Calu3 (cell line): ENCODE measurements at places on chromosomes 3 and 15.

DNA sequence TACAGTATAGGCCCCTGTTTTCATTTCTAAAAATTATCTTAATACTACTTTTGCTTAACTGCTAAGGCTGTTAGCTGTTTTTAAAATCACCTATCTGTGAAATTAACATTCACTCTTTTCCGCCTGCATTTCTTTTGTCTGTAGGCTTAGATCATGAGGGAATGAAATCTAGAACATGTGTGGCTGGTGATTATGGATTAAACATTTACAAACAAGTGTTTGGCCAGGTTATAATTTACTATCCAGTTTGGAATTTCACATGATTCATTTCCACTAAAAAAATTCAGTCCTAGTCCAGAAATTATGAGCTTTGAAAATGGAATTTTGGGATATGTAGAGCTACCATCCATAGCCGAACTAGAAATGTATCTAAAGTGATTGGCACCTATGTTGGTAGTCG, 39.1 kb downstream of the GOLM2 start:
- H3K4me1 ChIP-seq = no peaks in the 10 kb centered on the region
- H3K27ac ChIP-seq = no peak overlapping the region
- no peaks in the 10 kb centered on the region for H3K27me3 ChIP-seq
- H3K36me3 ChIP-seq = no peaks in the 10 kb centered on the region

DNA sequence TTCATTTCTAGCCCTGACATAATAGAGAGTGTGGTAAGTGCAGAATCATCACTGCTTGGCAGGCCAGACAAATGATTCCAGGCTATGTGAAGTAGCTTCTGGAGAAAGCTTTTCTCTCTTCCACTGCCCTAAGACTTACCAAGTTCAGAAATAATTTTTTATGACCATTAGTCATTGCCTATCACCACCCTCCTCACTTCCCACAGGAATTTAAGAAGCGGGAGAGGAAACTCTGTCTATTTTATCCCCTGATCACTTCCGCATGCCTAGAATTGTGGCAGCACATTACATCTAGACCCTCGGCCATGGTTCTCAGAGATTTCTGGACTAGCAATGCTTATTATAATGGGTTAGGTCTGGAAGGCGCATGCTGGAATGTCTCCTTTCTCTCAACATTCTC, 397.8 kb upstream of the NR2F2 start:
- no peaks in the 10 kb centered on the region for H3K27me3 ChIP-seq
- no peaks in the 10 kb centered on the region for H3K36me3 ChIP-seq
- no peak overlapping the region for H3K4me3 ChIP-seq
- no peak overlapping the region for H3K27ac ChIP-seq
- DNase-seq = no peak
- no peaks in the 10 kb centered on the region for H3K4me1 ChIP-seq

DNA sequence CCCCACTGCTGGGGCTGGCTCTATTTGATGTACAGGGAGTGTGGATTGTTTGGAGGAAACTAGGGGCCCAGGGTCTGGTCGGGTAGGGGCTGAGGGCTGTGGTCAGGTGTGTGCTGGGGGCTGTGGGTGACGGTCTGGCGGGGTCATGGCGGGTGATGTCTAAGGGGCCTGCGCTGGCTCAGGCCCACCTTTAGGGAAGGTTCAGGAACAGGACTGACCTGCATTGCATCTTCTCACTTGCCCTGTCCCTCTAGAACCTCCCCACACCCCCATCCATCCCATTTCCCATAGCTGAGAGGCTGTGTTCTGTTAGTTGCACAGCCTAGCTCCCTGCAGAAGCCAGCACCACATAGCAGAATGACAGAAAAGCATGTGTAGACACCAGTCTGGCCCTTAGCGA, 39.1 kb downstream of the SCN5A start:
- H3K4me1 ChIP-seq = no peaks in the 10 kb centered on the region
- DNase-seq = no peak
- H3K4me3 ChIP-seq = no peak overlapping the region

- no peak overlapping the region for H3K27ac ChIP-seq
- H3K4me1 ChIP-seq = no peaks in the 10 kb centered on the region
- no peak overlapping the region for H3K4me3 ChIP-seq
- no peak for DNase-seq
- H3K36me3 ChIP-seq = no peaks in the 10 kb centered on the region
- no peaks in the 10 kb centered on the region for H3K27me3 ChIP-seq
Measured at GRCh38 chr3:36893137-36893557, 51.7 kb downstream of the TRANK1 start.

- H3K27ac ChIP-seq = peak overlapping the region; percentile 72
- no peak for DNase-seq
- peaks cover 8% of the 10 kb centered on the region for H3K4me1 ChIP-seq
- H3K27me3 ChIP-seq = no peaks in the 10 kb centered on the region
- peaks cover 20% of the 10 kb centered on the region for H3K36me3 ChIP-seq
Measured at GRCh38 chr15:37109168-37109871, 9.0 kb upstream of the MEIS2 start.

DNA sequence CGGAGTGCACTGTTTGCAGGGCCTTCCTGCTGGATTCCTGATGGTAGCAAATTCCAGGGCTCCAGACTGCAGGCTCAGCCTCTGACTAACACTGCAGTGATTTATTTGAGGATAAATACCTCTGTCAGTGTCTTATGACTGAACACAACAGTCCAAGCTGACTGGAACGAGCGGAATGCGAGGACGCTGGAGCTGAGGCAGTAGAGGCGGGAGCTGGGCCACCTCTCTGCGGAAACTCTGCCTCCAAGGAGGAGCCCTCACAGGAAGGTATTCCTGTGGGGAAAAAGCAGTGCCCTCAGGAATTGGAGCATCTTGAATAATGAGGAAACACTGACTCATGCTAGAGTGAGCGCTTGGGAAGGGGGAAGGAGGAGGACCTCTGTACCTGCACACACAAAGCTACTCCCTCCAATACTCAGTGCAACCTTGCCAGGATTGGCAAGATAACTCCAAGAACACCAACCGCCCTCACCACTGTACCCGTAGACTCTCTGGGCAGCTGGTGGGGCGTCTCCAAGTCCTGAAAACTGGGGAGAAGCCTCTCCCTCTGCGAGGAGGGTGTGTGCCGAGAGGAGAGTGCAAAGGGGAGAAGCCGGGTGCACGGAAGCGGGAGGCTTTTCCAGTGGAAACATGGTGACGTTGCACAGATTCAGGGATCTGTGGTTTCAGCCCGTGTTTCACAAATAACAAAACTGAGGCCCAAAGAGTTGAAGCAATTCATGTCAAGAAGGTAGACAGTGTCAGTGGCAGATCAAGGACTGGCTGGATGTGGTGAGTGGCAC, 43.0 kb downstream of the VGLL4 start:
- H3K4me1 ChIP-seq = peaks cover 13% of the 10 kb centered on the region
- H3K36me3 ChIP-seq = peaks cover 6% of the 10 kb centered on the region
- no peak overlapping the region for H3K4me3 ChIP-seq
- DNase-seq = no peak
- H3K27me3 ChIP-seq = no peaks in the 10 kb centered on the region

GRCh38 chr3:71680603-71681002, 44.6 kb downstream of the EIF4E3 start:
- no peaks in the 10 kb centered on the region for H3K36me3 ChIP-seq
- H3K4me1 ChIP-seq = peaks cover 9% of the 10 kb centered on the region
- no peak for DNase-seq
- H3K27me3 ChIP-seq = no peaks in the 10 kb centered on the region
- H3K4me3 ChIP-seq = no peak overlapping the region
- H3K27ac ChIP-seq = no peak overlapping the region

GRCh38 chr3:28575100-28575745, 226.6 kb upstream of the AZI2 start:
- no peak for DNase-seq
- H3K27ac ChIP-seq = no peak overlapping the region
- H3K36me3 ChIP-seq = no peaks in the 10 kb centered on the region

GRCh38 chr15:50166216-50166615, 15.8 kb upstream of the SLC27A2 start:
- peaks cover 12% of the 10 kb centered on the region for H3K4me1 ChIP-seq
- no peaks in the 10 kb centered on the region for H3K36me3 ChIP-seq
- no peak overlapping the region for H3K27ac ChIP-seq
- no peak for DNase-seq

- DNase-seq = no peak
- no peaks in the 10 kb centered on the region for H3K36me3 ChIP-seq
- peaks cover 57% of the 10 kb centered on the region for H3K27me3 ChIP-seq
- no peak overlapping the region for H3K4me3 ChIP-seq
Measured at GRCh38 chr3:42700366-42701288, 2.0 kb downstream of the HHATL start.

- no peak within 1 kb of the TSS for H3K27ac ChIP-seq
- no peak for DNase-seq
- H3K4me3 ChIP-seq = no peak within 1 kb of the TSS
- H3K27me3 ChIP-seq = peaks cover 13% of the 10 kb centered on the region
- no peaks in the 10 kb centered on the region for H3K4me1 ChIP-seq
Measured at GRCh38 chr3:46717447-46718231, at the start of gene PRSS50. TSS of gene PRSS50 (minus strand) at chr3:46717869. CDS start at chr3:46717824, 45 bp downstream.

- H3K4me1 ChIP-seq = peaks cover 30% of the 10 kb centered on the region
- H3K27me3 ChIP-seq = no peaks in the 10 kb centered on the region
- H3K27ac ChIP-seq = no peak overlapping the region
- DNase-seq = no peak
Measured at GRCh38 chr15:88651971-88652370, 13.2 kb downstream of the ISG20 start.

DNA sequence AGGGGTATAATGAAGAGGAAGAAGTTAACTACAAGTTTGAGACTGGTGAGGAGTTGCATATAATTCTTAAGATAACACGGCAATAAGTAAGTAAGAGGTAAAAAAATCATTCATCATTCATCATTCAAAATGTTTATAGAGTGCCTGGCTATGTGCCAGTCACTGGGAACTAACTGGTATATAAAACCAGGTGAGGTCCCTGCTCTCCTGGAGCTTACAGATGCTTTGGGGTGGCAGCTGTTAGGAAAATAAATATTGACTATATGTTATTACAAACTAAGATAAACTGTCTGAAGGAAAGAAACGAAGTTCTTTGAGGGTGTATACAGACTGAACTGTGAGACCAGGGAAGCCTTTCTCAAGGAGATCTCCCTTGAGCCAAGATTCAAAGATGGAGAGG, 2.9 kb downstream of the CASR start:
- no peak overlapping the region for H3K27ac ChIP-seq
- DNase-seq = no peak
- H3K4me1 ChIP-seq = peaks cover 58% of the 10 kb centered on the region
- H3K36me3 ChIP-seq = peaks cover 10% of the 10 kb centered on the region

DNA sequence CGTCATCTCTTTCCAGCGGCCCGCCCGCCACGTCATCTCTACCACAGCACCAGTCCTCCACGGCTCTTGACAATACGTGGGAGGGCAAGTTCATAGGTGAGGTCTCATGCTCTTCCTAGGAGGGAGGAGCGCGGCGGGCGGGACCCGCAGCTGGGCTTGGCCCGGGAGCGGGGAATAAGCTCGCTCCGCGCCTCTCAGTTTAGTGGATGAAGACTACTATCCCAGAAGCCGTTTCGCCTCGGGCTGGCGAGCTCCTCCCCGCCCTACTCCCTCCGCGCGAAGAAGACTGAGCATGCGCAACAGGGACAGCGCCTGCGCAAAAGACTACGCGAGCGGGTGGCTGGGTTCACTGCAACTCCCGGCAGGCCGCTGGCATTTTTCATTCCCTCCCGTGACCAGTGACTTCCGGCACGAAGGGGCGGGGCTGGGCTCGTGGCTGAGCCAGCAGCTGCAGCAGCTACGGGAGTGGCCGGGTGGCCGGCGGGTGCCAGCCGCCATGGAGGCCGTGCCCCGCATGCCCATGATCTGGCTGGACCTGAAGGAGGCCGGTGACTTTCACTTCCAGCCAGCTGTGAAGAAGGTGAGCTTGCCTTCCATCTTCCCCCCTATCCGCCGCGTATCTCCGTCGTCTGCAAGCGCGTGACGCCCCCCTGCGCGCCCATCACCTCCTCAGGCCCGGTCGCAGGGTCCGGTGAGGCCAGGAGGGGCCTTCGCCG, at the start of gene PTPN23:
Gene PTPN23 (plus strand): TSS at position 421 of the 716 bp plus-strand sequence. CDS start 76 bp downstream, at position 497.
- no peaks in the 10 kb centered on the region for H3K27me3 ChIP-seq
- peak within 1 kb of the TSS; percentile 99 for H3K27ac ChIP-seq
- peak; percentile 98 for DNase-seq
- peaks cover 50% of the 10 kb centered on the region for H3K4me1 ChIP-seq

GRCh38 chr3:195811756-195812155, at the start of gene MUC4:
TSS of gene MUC4 (minus strand) at chr3:195811929. CDS start at chr3:195811817, 112 bp downstream.
- H3K27ac ChIP-seq = no peak within 1 kb of the TSS
- no peak for DNase-seq
- no peaks in the 10 kb centered on the region for H3K36me3 ChIP-seq
- peaks cover 19% of the 10 kb centered on the region for H3K4me1 ChIP-seq

DNA sequence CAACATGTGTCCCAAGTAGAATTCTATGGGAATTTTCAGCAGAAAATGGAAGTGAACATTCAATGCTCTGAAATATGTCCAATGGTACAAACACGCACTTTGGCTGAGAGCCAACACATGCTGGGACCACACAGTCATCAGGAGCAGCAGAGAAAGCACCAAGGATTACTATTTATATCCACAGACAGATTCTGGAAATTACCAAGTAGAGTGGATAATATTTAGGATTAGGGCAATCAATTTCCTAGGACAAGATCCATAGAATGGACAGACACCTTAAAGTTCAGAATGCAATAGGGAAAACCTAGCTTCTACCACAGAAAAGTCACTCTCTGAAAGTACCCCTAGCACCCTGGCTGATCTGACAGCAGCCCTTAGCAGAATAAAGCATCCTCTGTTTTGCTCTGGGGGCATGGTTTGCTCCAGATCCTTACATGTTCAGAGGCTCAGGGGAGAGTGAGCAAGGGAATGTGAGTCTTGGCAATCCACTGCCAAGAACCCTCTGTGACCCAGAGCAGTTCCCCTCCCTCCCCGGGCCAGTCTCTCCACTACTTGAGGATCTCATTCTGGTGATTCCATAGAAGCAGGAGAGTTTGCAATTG, 206.0 kb upstream of the WNT5A start:
- no peaks in the 10 kb centered on the region for H3K36me3 ChIP-seq
- DNase-seq = no peak
- H3K4me3 ChIP-seq = no peak overlapping the region
- no peak overlapping the region for H3K27ac ChIP-seq
- H3K27me3 ChIP-seq = no peaks in the 10 kb centered on the region

DNA sequence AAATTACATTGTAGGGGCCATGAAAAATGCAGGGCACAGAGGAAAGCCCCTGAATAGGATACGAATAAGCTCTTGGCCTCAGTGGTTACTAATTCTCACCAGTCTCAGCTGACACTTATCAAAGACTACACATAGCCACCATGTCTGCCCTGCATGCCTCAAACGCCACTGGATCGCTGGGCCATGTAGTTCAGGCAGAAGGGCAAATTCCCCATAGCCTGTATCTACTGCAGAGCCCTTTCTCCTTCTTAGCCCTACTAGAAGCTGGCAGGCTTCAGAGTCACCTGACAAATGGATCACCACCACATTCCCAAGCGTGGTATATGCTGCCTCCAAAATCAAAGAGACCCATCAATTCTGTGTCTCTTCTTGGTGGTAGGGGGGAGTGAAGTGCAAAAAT, 177.4 kb downstream of the MINAR1 start:
- peaks cover 45% of the 10 kb centered on the region for H3K27me3 ChIP-seq
- no peak overlapping the region for H3K27ac ChIP-seq
- no peaks in the 10 kb centered on the region for H3K36me3 ChIP-seq
- DNase-seq = no peak
- H3K4me1 ChIP-seq = no peaks in the 10 kb centered on the region
- no peak overlapping the region for H3K4me3 ChIP-seq

GRCh38 chr3:141108039-141108438, 56.9 kb downstream of the SPSB4 start:
- no peak for DNase-seq
- H3K36me3 ChIP-seq = no peaks in the 10 kb centered on the region
- no peak overlapping the region for H3K27ac ChIP-seq
- no peak overlapping the region for H3K4me3 ChIP-seq
- no peaks in the 10 kb centered on the region for H3K4me1 ChIP-seq

GRCh38 chr3:13123013-13123654, 49.9 kb upstream of the IQSEC1 start:
- peaks cover 92% of the 10 kb centered on the region for H3K27me3 ChIP-seq
- no peak for DNase-seq
- H3K27ac ChIP-seq = no peak overlapping the region
- no peak overlapping the region for H3K4me3 ChIP-seq
